ENCODE measurements at places on chromosomes 3 and 15.

- DNase-seq: no peak
Observed at GRCh38 chr3:184757022-184757651, 45.3 kb upstream of the MAGEF1 start.

DNA sequence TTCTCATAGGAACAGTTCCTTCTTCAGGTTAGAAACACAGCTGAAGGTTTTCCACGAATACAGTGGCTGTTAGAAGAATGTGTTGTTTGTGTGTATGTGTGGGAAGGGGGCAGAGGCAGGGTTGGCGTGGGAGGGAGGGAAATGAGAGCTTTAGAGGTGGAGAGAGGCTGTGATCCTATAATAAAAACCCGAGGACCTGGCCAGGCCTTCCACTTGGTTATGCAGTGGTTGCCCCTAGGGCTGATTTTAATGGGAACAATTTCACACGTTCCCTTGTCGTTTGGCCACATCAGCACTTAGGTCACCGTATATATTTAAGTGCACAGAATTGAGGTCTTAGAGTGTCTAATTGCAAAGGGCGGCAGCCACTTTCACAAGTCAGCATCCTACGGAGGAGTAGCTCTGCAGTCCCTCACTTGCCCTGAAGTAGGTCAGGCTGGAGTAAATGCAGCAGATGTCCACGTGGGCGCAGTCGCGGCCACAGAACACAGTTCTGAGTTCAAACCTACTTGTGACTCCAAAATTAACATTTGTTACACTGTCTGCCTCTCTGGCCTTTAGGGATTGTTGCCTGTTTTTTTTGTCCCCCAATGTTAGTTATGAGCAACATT lies 85.6 kb downstream of the PDCD6IP start:
- no peak for DNase-seq

DNA sequence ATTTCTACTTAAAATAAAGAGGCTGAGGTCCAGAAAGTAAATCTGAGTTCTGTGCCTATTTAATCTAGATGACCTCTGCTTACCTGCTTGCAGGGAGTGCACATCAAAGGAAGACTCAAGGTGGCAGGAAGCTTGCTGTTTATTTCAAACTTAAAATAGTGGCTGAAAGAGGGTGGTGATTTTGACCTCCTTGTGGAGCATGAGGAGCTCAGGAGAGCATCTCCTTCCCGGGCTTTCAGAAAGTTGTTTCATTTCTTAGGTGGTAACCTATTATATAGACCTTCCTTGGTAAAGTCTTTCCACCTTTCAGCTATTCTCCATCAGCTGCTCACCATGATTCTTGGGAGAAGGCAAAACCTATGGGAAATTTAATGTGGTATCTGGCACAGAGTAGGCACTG lies 494 bp downstream of the GCSAM start:
- DNase-seq: no peak

DNA sequence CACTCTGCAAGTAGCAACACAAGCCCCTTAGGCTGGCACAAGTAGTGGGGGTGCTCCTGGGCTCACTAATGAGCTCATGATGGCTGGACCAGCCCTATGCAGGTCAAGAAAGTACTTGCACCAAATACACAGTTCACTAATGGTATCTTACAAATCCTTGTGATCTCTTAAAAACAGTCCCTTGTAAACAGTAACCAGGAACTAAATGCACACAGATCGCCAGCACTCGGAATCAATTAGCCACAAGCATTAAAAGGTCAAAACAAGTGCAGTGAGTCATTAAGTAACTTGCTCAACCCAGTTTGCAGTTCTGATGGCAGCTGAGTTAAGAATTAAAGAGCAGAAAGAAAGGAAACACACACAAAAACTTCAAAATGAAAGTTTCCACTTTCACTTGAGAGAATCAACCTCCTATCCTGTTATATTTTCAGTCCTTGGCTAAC lies 43.2 kb downstream of the ARHGEF3 start:
- DNase-seq: no peak

DNA sequence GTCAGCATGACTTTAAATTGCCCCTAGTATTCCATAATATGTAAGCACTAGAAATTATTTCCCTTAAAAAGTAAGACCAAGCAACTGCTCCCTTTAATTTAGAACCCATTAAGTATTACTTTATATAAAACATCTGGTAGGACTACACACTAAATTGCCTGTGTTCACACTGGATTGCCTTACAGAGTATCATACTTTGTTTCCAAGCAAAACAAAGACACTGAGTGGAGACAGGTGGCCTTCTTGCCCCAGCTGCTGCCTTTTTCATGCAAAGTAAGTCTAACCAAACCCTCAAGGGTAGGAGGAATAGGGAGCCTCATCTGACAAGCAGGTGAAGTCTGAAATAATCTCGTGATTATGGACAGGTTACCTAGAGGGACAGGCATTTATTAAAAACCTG lies 87.3 kb downstream of the PEX5L start:
- DNase-seq: no peak

- DNase-seq: no peak
Observed at GRCh38 chr3:178508443-178508825, 27.8 kb upstream of the KCNMB2 start.

DNA sequence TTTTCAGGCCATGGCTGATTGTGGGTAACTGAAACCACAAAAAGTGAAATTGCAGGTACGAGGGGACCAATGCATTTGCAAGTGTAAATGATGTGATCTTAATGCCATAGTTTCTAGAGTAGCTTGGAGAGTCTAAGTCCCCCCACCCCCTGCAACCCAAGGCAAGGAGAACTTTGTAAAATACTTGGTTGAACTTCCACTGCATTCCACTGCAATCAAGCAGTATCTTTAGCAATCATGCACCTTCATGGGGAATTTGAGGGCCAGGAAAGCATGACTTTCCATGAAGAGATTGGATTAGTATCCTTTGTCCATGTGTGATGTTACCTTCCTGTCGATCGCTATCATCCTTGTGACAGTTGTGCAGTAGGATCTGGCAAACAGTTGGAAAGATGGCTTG lies 11.4 kb upstream of the CYP8B1 start:
- no peak for DNase-seq

- DNase-seq: no peak
Observed at GRCh38 chr3:43032646-43033628, 53.8 kb downstream of the GASK1A start.

GRCh38 chr3:30113906-30114305 lies 492.5 kb upstream of the TGFBR2 start:
- DNase-seq: no peak

- no peak for DNase-seq
Observed at GRCh38 chr3:114043205-114043604, 13.1 kb downstream of the CCDC191 start.

DNA sequence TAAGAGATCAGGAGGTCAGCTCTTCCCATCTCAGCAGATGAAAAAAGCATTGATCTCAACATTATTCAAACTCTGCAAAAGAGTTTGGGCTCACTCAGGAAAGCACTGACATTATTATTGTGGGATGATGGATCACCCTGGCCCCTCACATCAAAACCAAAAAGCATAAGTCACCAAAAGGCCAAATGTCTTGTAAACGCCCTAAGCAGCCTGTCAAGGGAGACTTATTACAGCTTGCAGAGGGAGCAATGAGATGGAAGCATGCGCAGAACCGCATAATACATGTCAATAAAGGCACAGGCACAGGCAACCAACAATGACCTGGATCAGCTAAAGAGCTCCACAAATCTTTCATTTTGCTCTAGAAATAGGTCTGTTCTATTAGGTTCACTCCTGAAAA lies 4.6 kb downstream of the FSIP1 start:
- no peak for DNase-seq

DNA sequence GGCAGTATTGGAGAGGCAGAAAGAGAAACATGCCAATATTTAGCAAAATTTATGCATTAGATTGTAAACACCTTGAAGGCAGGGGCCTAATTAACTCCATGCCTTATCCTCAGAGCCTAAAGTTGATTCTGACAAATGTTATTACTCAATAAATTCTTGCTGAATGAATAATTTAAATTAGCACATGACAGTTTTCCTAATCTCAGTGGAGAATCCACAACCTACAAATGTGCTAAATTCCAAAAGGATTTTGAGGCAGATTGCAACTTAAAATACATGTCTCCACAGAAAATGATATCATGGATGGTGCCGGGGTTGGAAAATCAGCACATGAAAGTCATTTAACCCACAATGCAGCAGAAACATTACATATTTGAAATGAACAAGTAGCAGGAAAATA lies 41.1 kb upstream of the NANOGP8 start:
- DNase-seq: no peak

GRCh38 chr3:78901544-78901943 lies 866.3 kb downstream of the ROBO1 start:
- DNase-seq: no peak

- DNase-seq: no peak
Observed at GRCh38 chr3:44272191-44272590, 30.5 kb downstream of the TOPAZ1 start.

DNA sequence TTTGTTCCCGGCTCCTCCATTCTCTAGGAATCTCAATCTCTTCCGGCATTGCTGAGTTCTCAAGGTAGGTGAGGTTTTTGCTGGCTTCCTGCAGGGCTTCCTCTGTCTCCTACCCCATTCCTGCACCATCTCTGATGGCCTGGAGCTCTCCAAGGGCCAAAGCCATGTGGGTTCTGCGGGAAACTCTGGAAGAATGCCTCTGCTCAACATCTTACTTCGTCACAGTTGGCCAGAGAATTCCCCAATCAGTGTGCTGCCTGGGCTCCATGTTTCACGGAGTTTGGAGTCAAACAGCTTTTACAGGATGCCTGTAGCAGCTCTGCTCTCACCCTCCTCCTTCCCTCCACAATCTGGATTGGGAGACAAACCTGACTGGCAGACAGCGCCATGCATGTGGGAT lies 253.9 kb upstream of the HES1 start:
- no peak for DNase-seq

GRCh38 chr3:97830638-97831037 lies 8.8 kb downstream of the CRYBG3 start:
- no peak for DNase-seq

DNA sequence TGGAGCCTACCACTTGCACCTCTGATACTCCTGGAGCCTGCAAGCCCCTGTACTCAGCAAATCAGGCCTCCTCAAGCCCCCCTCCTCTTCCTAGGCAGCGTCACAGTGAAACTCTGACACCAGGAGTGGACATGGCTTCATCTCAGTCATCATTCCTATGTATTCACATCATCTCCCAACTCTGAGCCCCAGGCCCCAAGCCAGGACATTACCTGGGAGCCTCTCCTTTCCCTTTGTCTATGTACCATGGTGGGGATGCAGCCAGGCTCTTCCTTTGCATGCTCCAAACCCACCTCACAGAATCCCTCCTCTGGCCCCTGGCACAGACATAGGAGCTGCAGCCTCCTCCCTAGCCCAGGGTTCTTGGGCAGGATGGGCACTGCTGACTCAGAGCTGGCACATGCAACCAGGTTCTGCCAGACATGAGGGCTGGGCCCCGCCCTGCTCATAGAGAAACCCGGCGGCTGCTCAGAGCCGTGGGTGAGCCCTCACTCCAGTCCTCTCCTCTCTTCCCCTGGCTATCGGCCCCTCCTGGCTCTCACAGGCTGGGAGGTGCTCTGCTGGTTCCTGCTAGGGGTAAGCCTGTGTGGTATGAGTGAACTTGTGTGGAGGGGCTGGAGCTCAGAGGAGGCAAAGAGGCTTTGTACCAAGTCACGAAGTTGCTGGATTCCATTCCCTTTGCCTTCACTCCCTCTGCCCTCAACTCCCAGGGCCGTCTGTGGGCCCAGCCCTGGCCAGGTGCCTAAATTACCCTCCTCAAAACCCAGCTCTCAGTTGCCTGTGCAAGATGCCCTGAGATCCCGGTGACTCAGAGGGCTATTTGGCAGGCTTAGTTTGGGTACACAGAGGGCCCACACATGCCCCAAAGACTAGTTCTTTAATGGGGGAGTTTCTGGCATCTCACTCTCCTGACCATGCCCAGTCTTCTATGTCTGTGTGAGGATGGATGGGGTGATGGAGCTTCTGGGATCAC lies 1.9 kb upstream of the PLCD1 start:
- no peak for DNase-seq

- no peak for DNase-seq
Observed at GRCh38 chr3:134922866-134923265, 127.8 kb downstream of the EPHB1 start.

GRCh38 chr3:85835857-85836440 lies 877.2 kb downstream of the CADM2 start:
- no peak for DNase-seq

DNA sequence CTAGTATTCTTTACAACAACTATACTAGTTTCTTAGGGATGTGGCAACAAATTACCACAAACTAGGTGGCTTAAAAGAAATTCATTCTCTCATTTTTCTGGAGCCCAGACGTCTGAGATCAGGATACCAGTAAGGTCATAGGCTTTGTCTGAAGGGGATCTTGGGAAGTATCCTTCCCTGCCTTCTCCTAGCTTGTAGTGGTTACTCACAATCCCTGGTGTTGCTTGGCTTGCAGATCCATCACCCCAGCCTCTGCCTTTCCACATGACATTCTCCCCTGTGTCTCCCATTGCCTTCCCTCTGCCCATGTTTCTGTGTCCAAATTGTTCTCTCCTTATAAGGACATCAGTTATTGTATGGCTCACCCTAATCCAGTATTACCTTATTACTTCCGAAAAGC lies 24.3 kb upstream of the CLDN1 start:
- DNase-seq: no peak

GRCh38 chr3:133477487-133477886 lies 77.6 kb downstream of the BFSP2 start:
- DNase-seq: no peak

DNA sequence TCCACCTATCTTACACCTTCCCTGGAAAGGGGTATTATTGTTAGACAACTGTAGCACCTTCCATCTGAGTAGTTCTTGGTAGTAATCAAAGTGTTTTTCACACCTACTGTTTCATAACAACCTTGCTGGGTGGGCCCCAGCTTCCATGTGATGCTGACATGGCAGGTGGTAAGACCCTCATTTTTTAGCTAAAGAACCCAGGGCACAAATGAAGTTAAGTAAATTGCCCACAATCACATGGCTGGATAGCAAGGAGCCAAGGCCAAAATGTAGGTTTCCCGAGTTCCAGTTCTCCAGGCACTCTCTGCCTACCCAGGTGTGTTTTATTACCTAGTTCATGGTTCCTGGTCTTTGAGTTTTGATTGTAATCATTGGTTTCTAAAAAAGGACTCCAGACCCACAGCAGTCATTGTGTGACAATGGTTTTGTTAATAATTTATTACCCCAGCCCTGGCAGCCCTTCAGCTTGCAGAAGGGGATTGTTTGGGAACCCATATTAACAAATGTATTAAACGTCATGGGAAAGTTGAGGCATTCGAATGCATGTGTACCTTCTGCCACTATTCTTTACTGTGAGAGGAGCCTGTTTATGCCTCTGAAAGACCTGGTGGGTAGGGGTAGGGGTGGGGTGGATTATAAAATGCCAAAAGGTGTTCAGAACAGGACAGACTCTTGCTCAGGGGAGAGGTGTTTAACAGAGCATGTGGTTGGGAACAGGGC lies 222.2 kb upstream of the BHLHE40 start:
- no peak for DNase-seq

DNA sequence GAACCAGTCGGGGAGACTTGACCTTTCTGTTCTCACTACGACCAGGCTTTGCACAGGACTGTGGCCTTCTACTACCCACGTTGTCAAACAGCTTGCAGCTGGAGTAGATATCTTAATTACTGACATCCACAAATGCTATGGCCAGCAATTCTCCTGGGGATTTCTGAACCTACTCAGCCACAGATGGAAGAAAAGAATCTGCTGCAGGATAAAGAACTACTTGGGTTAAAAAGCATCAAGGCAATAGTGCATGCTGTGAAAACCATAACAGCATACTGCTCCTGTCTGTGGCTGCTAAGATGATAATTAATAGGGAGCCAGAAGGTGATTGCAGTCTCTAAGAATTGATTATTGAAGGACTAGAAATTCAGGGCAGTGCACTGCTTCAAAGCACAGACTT lies 859.2 kb upstream of the SEMA6D start:
- no peak for DNase-seq

- no peak for DNase-seq
Observed at GRCh38 chr15:67415181-67415580, 105.8 kb upstream of the C15orf61 start.
